CD4-positive, alpha-beta T cell treated with Interleukin-6 for 4 hours (primary cell): ENCODE measurements at places on chromosomes 12 and 14.

DNA sequence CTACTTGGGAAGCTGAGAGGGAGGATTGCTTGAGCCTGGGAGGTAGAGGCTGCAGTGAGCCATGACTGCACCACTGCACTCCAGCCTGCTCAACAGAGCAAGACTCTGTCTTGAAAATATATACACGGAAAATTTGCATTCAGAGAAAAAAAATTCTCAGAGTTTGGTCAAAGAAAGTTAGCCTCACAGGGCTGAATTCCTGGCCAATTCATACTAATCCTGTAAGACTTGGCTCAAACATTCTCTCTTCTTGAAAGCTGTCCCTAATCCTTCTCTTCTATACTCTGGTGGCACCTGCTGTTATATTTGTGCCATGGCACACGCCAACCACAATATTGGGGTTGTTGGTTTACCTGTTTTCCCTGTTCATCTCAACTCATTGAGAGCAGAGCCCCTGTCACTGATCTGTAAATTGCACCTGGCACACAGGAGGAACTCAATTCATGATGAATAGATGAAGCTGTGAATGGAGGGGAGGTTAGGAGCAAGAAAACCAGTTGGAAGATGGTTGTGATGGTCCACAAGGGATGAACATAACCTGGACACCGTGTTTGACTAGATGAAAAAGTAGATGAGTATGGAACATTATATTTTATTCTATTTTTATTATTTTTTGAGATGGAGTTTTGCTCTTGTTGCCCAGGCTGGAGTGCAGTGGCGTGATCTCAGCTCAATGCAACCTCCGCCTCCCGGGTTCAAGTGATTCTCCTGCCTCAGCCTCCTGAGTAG, 36.8 kb upstream of the SPTSSA start:
- DNase-seq, result no peak

DNA sequence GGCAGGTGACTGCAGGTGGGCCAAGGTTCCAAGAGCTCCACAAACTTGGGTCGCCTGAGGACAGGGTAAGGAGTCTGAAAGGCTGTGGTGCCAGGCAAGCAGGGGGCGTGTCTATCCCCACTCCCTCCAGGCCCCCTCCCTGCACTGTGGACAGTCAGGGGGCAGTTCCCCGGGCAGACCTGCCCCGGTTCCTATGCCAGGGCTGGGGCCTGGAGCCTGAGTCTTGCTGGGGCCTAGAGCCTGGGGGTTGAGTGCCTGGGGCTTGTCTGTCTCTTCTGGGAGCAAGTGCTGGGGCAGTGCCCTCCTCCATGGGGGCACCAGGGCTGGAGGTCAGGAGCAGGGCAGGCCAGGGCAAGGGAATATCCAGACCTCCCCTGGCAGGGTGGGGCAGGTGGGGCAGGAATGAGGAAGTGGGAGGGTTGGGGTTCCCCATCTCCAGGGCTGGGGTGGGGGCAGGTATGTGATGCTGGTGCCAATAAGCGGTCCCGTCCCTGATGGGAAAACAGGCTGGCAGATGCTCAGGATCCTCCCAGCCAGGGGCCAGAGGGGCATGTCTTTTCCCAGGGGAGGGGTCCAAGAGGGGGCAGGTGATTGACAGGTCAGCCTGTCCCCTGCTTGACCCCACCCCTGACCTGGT, 11.9 kb upstream of the TNFAIP2 start:
- DNase-seq, result no peak

GRCh38 chr12:102484428-102484958, 4.1 kb upstream of the IGF1 start:
- peak; percentile 49 for DNase-seq

DNA sequence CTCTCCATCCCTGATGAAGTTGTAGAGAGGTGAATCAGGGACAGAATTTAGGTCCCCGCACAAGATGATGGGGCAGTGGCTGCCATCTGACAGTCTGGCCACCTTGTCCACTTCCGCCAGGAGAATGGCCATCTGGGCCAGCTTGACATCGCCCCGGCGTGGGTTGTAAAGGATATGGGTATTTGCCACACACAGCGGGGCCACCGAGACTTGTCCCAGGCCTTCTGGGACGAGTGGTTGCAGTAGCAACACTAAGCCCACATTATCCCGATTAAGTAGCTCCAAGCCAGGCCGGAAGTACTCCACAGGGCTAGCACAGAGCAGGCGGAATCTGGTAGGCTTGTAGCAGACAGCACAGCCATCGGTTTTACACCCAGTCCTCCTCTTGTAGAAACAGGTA, 6.2 kb downstream of the ANGEL1 start:
- DNase-seq, result no peak

GRCh38 chr14:89227496-89227836, 189.6 kb downstream of the FOXN3 start:
- no peak for DNase-seq

GRCh38 chr14:54127526-54127925, 170.9 kb upstream of the BMP4 start:
- no peak for DNase-seq

DNA sequence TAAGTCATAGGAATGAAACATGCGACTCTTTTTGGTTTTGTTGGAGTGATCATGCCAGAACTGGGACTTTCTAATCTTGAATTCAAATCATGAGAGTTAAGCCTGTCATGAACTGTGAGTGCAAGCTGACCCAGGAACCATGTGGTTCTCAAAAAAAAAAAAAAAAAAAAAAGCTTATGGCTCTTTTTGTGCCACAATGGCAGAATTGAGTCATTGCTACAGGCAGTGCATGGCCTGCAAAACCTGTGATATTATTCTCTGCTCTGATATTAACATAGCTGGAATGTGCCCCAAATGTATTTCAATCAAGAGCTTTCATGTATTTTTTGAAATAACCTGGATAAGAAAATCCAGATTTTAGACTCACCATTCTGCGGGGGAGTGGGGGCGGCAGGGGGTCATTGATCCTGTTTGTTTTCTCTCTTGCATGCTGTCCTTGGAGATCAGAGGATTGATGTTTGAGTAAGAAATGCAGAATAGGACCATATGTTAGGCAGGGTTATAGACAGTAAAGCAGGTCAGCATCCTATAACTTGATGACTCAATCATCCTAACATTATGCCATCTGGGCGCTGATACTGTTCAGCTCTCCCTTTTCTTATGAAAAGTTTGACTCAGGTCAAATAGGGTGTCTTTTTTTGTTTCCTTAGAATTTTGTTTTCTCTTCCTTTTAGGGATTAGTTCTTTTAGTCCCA, 797.4 kb downstream of the DIO2 start:
- DNase-seq, result no peak

GRCh38 chr12:52867642-52868041, 18.8 kb upstream of the KRT78 start:
- DNase-seq, result peak; percentile 77

DNA sequence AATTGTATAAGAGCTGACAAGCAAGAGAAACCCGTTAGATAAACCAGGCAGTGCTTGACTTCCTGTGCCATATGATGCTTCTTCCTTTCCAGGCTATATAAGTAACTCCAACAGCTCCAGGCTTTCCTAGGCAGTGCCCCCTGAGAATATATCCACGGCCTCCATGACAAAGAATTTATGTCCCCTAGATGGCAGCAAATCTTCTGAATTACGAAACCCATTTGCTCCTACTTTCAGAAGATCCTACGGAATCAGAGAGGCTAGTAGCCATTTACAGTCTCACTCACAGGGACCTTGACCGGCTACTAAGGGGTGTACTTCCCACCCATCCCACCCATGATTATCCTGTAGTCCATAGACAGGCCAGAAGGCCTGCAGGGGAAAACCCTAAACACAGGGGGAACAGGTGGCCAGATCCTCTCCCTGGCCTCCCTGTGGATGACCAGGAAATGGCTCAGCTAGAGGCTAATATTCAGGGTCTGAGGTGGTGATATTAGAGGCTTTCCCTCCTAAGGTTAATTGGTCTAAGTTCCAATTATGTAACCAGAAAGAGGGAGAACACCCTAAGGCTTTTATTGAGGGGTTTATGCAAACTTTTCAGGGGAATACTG, 77.2 kb upstream of the DCD start:
- no peak for DNase-seq

GRCh38 chr12:124686370-124687173, 119.2 kb upstream of the NCOR2 start:
- DNase-seq, result no peak

DNA sequence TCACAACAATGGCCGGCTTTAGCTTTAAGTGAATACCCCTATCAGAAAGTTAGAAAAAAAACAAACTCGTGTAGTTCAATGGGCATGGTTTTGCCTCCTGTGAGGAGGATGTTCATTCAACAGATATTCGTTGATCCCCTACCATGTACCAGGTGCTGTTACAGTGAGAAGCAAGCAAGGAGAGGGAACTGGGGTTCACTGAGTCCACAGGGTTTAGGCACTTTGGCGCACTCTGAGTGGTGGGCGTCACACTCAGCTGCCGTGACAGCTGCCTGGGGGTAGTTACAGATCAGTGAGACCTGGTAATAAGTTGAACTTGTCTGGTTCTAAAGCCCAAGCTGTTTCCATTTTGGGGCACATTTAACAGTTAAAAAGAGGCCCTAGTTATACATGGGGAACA, 74.2 kb downstream of the PAPOLA start:
- no peak for DNase-seq

DNA sequence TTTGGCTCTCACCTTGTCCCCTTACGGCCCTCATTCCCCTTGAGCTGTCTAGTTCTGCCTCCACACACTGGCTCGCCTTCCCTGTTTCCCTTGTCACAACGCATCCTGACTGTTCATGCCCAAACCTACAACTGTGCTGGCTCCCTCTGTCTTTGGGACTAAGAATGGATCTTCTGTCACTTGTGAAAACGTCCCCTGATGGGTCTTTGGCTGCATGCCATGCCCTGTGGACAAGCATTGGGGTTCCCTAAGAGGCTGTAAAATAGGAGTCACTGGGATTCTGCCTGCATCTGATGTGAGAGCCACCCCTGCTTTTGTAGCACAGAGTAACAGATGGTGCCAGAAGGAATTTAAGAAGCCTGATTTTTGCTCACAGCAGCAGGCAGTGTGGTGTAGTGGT, 285.3 kb upstream of the CRY1 start:
- no peak for DNase-seq

- no peak for DNase-seq
Observed at GRCh38 chr14:69317102-69317755, 57.3 kb downstream of the GALNT16 start.

DNA sequence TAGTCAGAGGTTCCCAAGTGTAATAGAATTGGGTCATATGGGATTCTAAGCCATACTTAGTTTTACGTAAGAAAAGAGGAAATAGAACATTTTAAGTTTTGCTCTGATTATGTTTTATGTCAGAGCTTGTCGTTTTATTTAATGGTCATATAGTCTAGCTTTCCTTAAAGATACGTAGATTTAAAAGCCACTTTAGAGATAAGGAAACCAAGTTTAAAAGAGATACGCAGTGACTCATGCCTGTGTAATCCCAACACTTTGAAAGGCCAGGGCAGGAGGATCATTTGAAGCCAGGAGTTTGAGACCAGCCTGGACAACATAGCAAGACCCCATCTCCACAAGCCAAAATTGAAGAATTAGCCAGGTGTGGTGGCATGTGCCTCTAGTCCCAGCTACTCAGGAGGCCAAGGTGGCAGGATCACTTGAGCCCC, 19.5 kb downstream of the MAPK1IP1L start:
- DNase-seq, result no peak

DNA sequence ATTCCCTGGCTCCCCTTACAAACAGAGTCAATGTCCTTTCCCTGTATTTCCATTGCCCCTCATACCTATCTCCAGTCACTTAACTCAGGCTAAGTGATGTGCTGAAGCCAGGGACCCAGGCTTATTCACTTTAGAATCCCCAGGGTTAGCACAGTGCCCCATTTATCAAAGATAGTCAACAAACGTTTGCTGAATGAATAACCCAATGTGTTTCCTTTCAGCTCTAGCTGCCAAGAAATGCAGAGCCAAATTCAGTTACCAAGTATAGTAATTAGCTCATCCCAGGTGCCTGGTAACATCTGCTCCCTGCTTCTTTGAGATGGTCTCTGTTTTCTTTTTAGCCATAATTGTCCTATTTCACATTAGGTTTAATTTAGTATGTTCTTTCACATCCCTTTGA, 189.5 kb downstream of the PHLDA1 start:
- no peak for DNase-seq

- no peak for DNase-seq
Observed at GRCh38 chr14:57632649-57633048, 139.0 kb upstream of the CCDC198 start.

DNA sequence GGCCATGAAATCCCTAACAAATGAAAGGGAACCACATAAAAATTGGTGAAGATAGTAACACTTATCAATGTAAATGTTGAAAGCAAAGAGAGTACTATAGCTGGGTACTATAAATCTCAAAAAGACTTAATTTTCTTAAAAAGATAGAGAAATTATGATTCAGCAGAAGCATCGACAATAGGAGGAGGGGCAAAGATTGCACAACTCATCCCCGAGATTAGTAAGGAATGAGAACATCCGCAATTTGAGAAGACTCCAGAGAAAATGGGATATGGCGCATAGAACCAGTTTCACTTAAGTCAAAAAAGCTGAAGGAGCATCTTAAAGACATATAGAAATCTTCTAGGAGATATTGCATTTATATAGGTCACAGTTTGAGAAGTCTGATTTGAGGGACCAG, 220.2 kb upstream of the SLC16A7 start:
- no peak for DNase-seq

DNA sequence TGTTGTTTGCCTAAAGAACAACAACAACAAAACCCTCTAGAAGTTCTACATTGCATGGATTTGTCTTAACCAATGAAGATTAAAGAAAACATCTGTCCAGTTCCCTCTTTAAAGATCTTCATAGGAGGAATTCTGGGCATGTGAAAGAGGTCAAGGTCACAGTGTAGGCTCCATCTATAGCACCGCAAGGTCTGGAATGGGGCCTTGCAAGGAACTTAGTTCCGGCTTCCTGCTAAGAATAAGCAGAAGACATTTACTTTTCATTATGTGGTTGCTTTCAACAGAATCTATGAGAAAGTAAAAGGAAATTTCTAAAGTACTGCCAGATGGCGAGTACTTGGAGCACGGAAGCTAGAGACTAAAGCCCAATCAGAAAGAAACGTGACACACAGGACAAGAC, 57.2 kb upstream of the GNPNAT1 start:
- DNase-seq, result no peak

- DNase-seq, result no peak
Observed at GRCh38 chr12:32126720-32127119, 20.1 kb downstream of the BICD1 start.
